Mammary epithelial cell (primary cell): ENCODE measurements at places on chromosomes 3 and 15. TPM values are rescaled to one million over a fixed set of nuclear protein-coding genes. Genes with fewer than 3 reads are reported as not detected.

GRCh38 chr3:11583638-11584046, 60.1 kb downstream of the VGLL4 start:
- DNase-seq = peak; percentile 64

DNA sequence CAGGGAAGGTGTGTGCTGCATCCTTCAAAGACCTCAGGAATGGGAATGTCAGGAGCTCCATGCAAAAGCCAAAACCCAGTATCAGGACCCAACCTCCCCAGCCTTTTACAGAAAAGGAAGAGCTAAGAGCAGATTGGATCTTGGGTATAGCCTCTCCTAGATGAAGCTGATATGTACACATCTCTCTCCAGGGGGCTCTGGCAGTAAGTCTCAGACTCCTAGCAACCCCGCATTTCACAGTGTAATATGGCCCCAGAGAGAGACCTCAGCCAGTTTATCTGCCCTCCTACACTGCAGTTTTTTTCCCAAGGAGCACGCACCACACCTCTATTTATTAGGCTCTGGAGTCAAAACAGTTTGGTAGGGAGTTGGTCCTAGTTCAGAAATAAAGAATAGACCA, 88.2 kb downstream of the RBPMS2 start:
- DNase-seq = no peak

DNA sequence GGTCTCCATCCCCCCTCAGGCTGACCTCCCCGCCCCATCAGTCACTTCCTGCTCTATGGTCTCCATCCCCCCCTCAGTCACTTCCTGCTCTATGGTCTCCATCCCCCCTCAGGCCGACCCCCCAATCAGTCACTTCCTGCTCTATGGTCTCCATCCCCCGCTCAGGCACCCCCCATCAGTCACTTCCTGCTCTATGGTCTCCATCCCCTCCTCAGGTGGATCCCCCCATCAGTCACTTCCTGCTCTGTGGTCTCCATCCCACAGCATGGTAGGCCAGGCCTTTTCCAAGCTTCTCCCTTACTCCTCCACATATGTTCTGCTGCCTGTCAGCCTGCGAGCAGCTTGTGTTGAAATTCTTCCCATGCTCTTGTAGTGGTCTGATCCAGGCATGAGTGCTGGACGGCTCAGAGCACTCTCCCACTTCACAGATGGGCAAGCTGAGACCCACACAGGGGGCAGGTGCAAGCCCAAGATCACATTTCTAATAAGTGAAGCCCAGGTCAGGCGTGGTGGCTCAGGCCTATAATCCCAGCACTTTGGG, 36.8 kb downstream of the BDH1 start:
- no peak for DNase-seq

LIPC gene
- not detected in 2 replicates for total RNA-seq

DPH6 gene
- total RNA-seq = 16.3 TPM

DNA sequence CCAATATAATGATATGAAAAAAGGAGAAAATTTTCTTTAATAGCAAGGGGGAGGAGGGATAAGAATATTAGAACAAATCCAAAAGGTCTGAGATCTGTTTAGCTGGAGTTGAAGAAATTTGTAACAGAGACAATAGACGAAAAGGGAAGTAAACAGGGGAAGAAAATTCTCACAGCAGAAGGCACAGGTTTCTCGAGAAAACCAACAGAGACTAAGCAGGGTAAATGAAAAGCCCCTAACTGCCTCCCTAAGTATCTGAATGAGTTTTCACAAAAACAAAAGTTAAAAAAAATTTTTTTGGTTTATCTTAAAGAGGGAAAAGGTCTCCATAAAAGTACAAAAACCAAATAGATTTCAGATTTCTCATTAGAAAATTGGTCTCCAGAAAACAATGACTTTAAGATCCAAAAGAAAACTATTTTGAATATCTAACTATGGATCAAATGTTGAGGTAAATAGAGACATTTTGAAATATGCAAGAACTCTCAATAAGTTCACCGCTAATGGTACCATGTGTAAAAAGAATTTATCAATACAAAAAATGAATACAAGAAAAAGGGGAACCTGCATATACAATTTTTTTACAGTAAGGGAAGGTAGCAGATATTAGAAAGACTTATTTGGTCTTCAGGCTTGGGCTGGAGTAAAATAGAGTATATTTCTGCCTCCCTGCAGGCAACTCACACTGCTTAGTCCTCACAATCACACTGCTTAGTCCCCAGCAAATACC, 23.9 kb upstream of the NEK10 start:
- no peak for DNase-seq

SERINC4 gene
- total RNA-seq = 0.17 TPM

DNA sequence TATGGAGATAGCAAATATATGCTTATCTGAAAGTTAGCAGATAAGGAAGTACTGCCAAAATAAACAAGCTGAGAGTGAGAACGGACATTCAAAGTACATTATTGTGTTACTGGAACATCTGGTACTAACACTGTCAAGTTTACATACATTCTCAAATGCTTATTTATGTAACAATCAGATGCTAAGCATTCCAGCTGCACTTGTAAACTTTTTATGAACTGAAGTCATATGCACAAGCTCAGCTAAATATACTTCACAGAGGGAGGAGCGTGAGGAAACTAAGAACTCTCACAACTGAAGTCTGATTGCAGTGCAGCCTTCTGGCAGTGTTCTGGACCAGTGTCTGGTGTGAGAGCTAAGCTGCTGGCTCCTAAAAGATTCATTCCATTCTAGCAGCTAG, 223.7 kb upstream of the NANOGP8 start:
- DNase-seq = peak; percentile 14

- no peak for DNase-seq
Measured at GRCh38 chr3:9409981-9410854, 12.8 kb downstream of the SETD5 start.

- no peak for DNase-seq
Measured at GRCh38 chr15:74132681-74133651, 2.6 kb downstream of the ISLR2 start.

SPSB4 gene
- not detected in 2 replicates for total RNA-seq

DNA sequence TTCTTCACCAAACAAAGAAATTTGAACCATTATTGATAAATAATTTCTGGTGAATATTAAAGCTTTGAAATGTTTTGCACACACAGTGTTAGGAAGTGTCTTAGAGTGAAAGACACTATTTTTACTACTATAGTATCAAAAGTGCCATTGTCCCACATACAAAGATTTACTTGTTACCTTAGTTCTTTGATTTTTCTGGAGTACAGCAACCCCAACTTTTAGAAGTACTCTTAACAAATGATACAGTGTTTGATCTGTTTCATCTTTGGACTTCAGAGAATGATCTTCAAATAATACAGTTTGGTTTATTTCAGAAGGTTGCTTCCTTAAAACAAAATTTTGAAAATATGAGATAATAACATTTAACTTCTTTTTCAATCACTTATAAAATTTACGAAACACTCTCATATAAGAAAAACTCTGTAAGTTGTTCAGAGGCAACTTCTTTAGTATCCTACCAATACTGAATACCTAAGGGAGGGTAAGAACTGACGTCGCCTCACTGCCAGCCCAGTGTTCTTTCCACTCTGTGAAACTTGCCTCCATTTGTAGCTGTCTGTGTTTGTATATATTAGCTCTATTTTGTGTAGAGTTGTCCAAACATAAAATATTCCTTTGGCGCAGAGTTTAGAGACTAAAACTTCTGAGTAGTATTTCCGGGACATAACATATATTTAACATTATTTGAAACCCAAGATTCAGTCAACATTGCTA, 464.2 kb downstream of the LPP start:
- DNase-seq = no peak

P2RY1 gene
- total RNA-seq = not detected in 2 replicates

DNA sequence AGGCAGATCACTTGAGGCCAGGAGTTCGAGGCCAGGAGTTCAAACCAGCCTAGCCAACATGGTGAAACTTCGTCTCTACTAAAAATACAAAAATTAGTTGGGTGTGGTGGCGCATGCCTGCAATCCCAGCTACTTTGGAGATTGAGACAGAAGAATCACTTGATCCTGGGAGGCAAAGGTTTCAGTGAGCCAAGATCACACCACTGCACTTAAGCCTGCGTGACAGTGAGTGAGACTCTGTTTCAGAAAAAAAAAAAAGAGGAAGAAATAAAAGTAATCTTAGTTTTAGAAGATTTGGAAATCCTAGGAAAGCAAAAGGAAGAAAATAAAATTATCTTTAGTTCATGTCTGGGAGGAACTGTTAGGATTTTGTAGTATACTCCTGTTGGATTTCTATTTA, 77.2 kb downstream of the IL12A start:
- DNase-seq = no peak

- no peak for DNase-seq
Measured at GRCh38 chr3:36258421-36258820, 121.9 kb upstream of the STAC start.

ACOX2 gene
- not detected in 2 replicates for total RNA-seq

- no peak for DNase-seq
Measured at GRCh38 chr15:63335543-63336240, 46.0 kb downstream of the CA12 start.

LMAN1L gene
- not detected for total RNA-seq

CDCP1 gene
- 271 and 366 TPM in 2 replicates for total RNA-seq

GRCh38 chr15:41079717-41080116, 36.4 kb downstream of the INO80 start:
- no peak for DNase-seq

GRCh38 chr3:108346301-108347227, 50.2 kb downstream of the HHLA2 start:
- DNase-seq = no peak

- no peak for DNase-seq
Measured at GRCh38 chr15:75051191-75051608, 27.8 kb downstream of the PPCDC start.

DNA sequence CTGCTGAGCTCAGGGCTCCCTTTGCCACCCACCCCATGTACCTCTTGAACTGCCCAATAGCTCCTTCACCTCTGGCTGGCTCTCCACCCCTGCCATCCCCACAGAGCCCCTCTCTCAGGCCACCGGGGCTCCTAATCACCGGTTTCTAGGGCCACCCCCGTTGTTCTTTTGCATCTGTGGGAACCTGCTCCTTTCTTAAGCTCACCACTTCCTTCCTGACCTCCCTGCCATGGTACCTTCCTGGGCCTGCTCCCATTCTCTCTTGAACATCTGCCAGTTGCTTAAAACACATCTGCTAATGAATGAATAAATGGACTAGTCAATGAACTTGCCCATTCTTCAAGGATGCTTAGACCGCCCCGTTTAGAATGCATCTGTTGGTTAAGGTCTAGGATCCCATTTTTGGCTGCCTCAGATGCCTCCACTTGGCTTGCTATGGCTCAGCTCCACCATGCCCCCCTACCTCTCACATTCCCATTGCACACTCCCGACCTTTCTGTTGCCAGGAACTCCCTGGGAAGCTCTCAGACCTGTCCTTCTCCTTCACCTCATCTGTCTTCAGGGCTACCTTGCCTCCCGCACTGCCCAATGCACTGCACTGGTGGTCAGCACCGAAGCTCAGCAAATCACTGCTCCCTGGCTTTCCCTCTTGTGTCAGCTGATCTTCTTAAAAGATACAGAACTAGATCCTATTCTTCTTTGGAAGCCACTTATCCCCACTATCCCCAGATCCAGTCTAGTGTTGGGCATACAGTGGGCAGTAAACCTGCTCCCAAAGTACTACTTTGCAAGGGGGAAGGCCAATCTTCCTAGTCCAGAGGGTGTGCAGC, 9.1 kb downstream of the AMOTL2 start:
- no peak for DNase-seq
